ENCODE measurements at places on chromosomes 6 and 20. TPM values are rescaled to one million over a fixed set of nuclear protein-coding genes. Genes with fewer than 3 reads are reported as not detected.

The SERAC1 gene
- total RNA-seq: 11.9 TPM

The SAMD10 gene
- 4.3 TPM for total RNA-seq

The ATP9A gene
- 39.7 TPM for total RNA-seq

The CYP21A2 gene
- 0.34 TPM for total RNA-seq

The BCAS4 gene
- total RNA-seq: 0.51 TPM

The GABRR1 gene
- total RNA-seq: not detected

The MATN4 gene
- total RNA-seq: 0.17 TPM

The OPRL1 gene
- 5.4 TPM for total RNA-seq

The HDGFL1 gene
- not detected for total RNA-seq

The DOK5 gene
- total RNA-seq: 0.34 TPM

The LAMA4 gene
- total RNA-seq: 842 TPM

The GTSF1L gene
- total RNA-seq: not detected

The BANF2 gene
- not detected for total RNA-seq

The DAAM2 gene
- total RNA-seq: 0.14 TPM

The MYMX gene
- total RNA-seq: 0.23 TPM

The DEFB132 gene
- total RNA-seq: not detected

The SMOC2 gene
- total RNA-seq: not detected

The RAET1G gene
- not detected for total RNA-seq

Measured in dermis blood vessel endothelial cell (primary cell).